ENCODE measurements at places on chromosomes 12 and 14.
A peak's percentile ranks its signal among the peaks of the same experiment; 100 is the strongest.

DNA sequence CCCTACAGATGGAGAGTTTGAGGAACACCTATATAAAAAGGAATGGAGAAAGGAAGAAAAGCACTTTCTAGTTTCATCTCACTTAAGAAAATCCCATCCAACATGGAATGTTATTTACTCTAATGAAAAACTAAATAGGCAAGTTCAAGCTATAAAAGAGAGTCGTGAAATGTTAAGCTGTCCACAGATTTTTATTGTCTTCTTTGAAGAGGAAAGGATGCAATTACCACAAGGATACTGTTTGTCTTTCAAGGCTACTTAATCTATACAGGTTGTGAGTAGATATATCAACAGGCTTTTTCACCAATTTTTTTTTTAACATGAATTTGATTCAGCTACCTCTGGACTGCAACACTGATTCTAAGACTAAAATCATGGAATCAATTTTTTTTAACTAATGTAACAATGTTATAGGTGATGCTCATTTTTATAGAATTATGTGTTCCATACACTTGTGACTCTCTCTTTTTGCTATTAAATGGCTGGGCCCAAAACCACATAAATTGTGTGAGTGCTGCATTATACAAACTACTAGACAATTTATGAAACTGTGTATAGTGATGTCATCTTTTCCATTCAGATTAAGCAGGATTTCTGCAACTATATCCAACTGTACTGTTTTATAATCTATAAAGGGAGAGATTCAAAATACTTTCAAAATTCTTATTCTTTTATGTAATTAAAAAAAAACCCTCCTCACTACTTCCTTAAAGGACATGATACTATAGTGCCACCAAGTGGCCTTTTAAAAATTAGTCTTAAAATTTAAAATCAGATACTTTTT is 26.8 kb upstream of the BMAL2 start:
- no peak for DNase-seq

GRCh38 chr12:102962986-102963385 is 5.5 kb downstream of the ASCL1 start:
- no peak for DNase-seq

- no peak for DNase-seq
Observed at GRCh38 chr14:61899497-61899896, 137.3 kb downstream of the SNAPC1 start.

DNA sequence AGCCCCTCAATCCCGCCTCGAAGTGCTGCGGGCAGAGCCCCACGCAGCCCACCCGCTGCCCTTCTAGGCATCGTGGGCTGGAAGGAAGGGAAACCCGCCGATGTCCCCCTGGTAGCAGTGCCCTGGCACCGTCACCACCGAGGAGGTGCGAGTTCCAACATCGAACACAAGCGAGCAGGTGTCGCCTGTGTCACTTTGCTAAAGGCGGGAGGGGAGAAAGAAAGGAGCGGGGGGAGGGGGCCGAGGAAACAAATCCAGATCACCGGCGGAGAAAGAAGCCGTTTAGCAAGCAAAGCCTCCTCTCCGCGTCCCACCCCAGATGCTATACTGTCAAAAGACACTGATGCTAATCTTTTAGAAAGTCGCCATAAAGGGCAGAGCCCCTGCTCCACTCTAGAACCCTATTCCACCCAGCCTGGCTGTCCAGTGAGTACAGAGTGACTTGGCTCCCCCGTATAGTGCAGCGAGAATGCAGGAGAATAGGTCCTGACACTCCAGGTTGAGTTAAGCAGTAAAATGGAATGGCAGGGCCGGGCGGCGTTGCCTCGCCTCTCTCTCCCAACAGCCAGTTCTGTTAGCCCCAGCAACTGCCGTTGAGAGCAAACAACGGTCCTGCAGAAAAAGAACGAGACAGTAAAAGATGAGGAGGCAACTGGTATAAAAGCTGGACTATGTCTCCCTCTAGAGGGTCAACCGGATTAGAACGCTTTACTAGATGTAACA is 67.9 kb upstream of the USP15 start:
- DNase-seq, result no peak

- DNase-seq, result no peak
Observed at GRCh38 chr14:50770586-50770985, 60.4 kb downstream of the NIN start.

DNA sequence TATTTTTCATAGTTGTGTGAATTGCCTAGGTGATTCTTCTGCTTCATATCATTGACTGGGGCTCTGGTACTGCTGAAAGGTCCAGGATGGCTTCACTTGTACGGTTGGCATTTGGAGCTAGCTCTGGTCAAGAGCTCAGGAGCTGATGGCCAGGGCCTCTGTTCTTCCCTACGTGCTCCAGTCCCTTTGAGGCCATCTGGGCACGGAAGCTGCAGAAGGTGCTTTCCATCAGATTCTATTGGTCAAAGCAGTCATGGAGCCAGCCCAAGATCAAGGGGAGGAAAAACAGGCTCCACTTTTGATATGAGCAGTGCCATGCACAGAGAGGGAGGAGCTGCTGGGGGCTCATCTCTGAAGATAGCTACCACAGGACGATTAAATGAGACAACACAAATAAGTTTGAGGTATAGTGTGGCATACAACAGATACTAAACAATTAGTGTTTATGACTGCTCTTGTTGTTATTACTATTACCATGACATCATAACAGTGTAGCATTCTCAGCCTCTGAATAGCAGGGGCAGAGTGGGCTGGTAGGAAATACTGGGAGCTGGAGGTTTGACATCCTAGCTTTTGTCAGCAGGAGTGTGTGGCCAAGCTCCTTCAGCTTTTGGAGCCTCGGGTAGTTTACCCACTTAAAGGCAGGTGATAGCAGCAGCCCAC is 10.4 kb downstream of the KRT83 start:
- DNase-seq, result no peak

GRCh38 chr12:86228656-86229055 is 27.5 kb downstream of the MGAT4C start:
- DNase-seq, result no peak

DNA sequence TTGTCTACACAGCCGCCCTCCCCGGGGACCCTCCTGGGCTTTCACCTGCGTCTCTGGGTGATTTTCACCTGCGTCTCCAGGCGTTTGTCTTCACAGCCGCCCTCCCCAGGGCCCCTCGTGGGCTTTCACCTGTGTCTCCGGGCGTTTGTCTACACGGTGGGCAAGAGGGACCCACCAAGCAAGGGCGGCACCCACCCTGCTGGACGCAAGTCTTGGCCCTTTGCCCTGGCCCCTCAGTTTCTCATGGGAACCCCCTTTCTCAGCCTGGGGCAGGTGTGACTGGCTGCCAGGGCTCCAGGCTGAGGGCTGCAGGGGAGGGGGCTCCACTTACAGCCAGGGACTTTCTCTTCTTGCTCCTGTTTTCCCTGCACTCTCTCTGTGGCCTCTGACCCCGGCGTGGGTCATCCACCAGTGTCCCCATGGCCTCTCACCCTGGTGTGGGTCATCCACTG is 68.6 kb upstream of the GALNT9 start:
- no peak for DNase-seq

DNA sequence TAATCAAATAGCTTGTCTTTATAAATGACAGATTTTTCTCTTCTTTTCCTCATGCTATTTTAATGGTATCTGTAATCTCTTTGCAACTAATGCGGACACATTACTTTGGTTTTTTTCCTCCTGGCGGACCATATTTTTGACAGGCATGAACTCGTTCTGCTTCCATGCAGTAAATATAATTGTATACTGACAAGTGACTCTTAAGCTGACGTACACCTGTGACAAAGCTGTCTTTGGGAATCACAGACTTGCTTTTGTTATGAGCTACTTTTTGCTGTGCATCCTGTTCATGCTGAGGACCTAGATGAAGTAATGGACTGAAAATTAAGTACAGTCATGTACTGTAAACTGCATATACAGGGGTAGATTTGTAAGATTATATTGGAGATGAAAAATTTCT is 434.3 kb upstream of the TMTC1 start:
- DNase-seq, result no peak

DNA sequence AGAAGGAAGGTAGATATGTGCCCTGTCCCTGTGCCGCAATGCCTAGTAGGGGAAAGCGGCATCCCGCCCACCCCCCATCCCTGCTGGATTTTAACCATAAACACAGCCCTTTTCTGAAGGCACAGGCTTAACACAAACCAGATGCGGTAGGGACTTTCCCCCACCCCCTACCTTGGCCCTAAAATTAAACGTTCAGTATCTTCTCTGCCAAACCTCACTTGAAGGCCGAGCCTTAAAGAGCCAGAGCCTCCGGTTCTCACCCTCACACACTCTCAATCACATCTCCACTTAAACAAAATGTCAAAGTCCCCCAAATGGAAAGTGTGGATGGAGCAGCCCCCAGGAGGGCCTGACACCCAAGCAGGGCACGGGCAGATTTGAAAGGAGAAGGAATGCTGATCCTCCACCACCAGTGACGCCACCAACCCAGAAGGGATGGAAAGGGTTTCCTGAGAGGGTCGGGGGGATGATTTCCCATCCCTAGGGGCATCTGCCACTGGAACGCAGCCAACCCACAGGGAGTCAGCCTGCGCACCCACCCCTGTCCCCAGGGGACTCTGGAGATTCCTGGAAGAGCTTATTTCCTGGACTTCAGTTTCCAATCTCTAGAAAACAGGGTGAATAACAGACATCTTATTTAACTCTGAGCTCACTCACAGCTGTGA is 26.4 kb downstream of the ACTN1 start:
- no peak for DNase-seq

GRCh38 chr14:99568567-99569560 is 35.1 kb downstream of the CCDC85C start:
- DNase-seq, result no peak

GRCh38 chr12:6747216-6747615 is 5.7 kb downstream of the MLF2 start:
- DNase-seq, result no peak

DNA sequence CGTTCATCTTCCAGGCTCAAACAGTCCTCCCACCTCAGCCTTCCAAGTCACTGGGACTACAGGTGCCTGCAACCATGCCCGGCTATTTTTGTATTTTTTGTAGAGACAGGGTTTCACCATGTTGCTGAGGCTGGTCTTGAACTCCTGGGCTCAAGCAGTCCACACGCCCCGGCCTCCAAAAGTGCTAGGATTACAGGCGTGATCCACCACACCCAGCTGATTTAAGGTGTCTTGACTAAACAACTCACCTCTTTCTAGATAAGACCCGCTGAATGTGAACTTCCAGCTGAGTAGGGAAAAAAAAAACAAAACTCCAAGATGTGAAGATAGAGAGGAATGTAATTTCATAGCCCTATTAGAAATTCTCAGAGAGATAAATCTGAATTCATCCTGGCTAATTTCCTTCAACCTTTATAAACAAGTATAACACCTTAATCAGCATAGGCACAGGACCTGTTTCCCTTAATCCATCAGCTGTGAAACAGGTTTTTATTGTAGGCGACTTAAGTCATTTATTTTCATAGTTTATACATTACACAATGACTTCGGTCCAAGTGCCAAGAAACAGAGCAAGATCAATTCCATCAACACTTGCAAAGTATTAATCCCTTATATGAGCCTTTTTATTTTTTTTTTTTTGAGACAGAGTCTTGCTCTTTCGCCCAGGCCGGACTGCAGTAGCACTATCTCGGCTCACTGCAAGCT is 51.5 kb downstream of the HCAR2 start:
- no peak for DNase-seq

GRCh38 chr12:45726603-45727300 is 2.8 kb upstream of the ARID2 start:
- peak; percentile 13 for DNase-seq

DNA sequence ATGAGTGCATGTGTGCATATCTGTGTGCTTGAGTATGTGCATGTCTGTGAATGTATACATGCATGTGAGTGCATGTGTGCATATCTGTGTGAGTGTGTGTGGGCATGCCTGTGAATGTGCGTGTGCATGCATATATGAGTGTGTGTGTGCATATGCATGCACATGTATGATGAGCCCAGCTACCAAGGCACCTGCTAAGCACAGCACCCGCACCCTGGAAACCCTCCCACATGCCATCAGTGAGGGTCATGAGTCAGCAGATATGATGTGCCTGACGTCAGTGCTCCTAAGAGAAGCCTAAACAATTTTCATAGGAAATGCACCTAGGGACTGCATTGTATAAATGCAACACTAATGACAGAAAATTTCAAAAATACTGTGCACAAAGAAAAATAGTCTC is 151.1 kb downstream of the KIF26A start:
- no peak for DNase-seq

GRCh38 chr14:99524091-99524661 is 43.0 kb downstream of the CCNK start:
- no peak for DNase-seq

- DNase-seq, result no peak
Observed at GRCh38 chr12:92425165-92425564, 277.6 kb upstream of the PLEKHG7 start.

DNA sequence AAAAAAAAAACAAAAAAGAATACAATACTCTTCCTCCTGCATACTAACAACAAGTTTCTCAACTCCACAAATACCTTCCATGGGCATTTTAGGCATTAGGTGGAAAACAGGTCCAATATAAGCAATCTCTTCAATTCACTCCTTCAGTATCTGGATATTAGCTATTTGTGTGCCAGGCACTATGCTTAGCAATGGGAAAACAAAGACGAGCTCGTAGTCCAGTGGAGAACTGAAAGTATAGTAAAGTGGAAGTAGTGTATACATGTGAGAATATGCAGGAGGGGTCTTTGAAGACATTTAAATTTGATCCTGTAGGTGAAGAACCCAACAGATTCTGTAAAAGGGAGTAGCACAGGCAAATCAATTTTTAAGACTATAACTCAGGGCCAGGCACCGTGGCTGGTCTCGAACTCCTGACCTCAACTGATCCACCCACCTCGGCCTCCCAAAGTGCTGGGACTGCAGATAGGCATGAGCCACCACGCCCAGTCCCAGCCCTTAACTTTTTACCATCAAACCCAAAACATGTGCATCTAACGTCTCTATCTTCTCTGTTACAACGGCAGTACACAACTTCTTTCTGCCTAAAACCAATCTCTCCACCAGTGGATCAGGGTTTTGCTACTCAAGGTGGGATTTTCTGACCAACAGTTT is 10.6 kb downstream of the HECTD1 start:
- no peak for DNase-seq

DNA sequence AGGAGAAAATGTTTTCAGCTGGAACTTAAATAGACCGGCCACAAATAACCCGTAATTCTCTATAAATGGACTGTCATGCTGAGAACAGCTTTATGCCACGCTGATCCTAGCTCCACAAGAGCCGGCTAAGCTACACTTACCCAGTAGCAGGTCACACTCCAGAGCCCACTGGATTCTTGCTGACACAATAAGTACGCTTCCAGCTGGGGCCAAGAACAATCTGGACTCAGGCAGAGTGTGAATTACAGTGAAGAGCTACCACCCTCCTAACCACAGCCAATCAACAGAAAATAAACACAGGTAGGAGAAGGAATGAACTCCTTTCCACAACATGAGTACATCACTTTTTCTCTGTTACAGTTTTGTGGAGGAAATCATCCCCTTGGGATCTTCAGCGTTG is 531.3 kb downstream of the GALC start:
- DNase-seq, result no peak

GRCh38 chr12:16150276-16150675 is 127.2 kb downstream of the SLC15A5 start:
- DNase-seq, result no peak

- no peak for DNase-seq
Observed at GRCh38 chr12:131226345-131227265, 272.9 kb downstream of the ADGRD1 start.
